ENCODE measurements at places on chromosomes 3 and 15. TPM values are rescaled to one million over a fixed set of nuclear protein-coding genes. Genes with fewer than 3 reads are reported as not detected.

The ANKUB1 gene
- polyA plus RNA-seq, result 0.36 TPM

The XYLB gene
- polyA plus RNA-seq, result 10.4 TPM

The SYNM gene
- polyA plus RNA-seq, result 1.6 TPM

The ZNF770 gene
- polyA plus RNA-seq, result 68.7 TPM

The MCTP2 gene
- polyA plus RNA-seq, result 20.0 TPM

The RAP2B gene
- 7.3 TPM for polyA plus RNA-seq

The SLC9C1 gene
- polyA plus RNA-seq, result 0.80 TPM

The PCYT1A gene
- 38.8 TPM for polyA plus RNA-seq

The CCDC66 gene
- 34.5 TPM for polyA plus RNA-seq

The IQCF5 gene
- not detected for polyA plus RNA-seq

The C2CD4B gene
- polyA plus RNA-seq, result 0.46 TPM

The GRM7 gene
- polyA plus RNA-seq, result 2.9 TPM

The COL8A1 gene
- polyA plus RNA-seq, result 5.3 TPM

The CAMKV gene
- 0.11 TPM for polyA plus RNA-seq

GRCh38 chr3:170749765-170750477 is 120.1 kb downstream of the RPL22L1 start:
- DNase-seq, result no peak

- DNase-seq, result no peak
These were observed 136.5 kb downstream of the CPNE4 start for GRCh38 chr3:131898346-131898745.

DNA sequence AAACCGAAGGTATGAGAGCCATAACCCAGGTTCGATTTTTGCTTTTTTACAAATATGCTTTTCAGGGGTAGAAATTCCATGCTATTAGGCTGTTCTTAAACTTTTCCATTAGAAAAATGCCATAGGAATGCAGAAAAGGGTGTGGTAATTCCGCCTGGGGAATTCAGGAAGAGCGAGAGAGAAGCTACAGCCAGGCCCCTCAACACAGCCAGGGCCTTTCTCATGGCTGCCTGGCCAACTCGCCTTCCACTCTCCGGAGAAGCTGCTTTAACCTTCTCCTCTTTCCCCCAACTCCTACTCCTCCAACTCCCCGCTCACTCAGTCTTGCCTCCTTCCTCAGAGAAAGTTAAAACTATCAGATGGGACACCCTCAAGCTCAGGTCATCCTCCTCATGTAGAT is 9.1 kb upstream of the TICRR start:
- no peak for DNase-seq

DNA sequence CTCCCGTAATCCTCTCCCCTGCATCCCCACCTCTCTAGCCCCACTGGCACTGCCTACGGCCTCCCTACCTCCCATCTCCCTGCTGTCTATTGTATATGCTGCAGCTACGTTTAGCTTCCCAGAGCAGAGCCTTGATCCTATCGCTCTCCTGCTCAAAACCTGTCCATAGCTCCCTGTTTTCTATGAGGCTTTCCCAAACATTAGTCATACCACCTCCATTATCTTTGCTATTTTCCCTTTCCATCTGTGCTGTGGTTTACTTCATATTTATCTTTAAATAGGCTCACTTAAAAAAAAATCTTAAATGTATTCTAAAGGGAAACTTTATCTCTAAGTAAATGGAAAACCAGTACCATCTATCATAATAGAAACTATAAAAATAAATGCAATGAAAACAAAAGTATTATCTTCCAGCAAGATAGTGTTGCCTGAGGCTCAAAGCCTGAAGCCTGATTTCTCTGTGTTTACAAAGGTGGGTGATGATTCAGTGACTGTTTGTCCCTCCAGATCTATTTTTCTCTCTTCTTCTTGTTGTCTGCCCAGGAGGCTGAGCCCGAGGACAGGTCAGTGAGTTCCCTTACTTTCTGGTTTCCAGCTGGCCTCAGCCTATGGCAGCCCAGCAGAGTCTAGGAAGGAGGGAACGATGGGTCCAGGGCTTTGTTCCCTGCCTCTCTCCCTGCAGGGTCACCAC is 397.1 kb upstream of the CFAP20DC start:
- no peak for DNase-seq

DNA sequence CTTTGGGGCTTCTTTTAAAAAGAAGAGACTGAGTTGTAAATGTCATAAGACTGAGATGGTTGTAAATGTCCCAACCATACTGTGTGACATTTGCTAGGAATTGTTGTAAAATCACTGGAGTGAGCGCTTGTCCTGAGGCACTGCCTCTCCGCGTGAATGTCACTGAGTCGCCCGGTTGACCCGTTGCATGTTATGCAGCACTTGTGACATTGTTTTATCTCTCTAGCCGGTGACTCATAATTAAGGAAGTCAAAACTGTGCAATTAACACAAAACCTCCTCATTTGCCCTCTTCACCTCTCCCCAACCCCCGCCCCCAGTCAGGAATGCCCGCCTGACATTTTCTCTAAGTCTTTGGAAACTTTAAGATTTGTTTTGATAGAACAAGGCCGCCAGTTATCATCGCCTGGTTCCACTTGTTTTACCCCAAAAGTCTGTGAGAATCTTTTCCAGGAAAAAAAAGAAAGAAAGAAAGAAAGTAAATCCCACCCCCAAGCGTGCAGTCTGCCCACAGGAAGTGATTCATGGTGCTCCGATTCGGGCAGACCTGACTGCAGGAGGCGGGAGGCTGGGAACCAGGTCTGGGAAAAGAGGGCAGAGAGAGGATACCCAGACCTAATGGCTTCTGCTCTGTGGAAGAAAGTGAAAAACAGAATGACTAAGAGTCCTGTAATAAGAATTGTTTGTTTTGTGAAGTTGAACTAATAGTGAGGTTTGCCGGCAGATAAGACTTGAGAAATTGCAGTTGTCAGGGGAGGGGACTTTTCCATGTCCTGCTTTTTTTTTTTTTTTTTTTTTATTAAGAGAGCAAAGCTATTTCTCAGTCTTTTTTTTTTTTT is 84.8 kb downstream of the SMAD3 start:
- DNase-seq, result no peak

- DNase-seq, result no peak
These were observed 44.6 kb downstream of the RASGRP1 start for GRCh38 chr15:38520035-38520434.

- DNase-seq, result no peak
These were observed 22.2 kb downstream of the CCDC39 start for GRCh38 chr3:180657094-180657493.

- DNase-seq, result no peak
These were observed 70.0 kb upstream of the ABHD2 start for GRCh38 chr15:89018207-89018606.

- no peak for DNase-seq
These were observed 5.7 kb downstream of the DUT start for GRCh38 chr15:48336940-48337339.

- DNase-seq, result no peak
These were observed 139.6 kb upstream of the ZBTB20 start for GRCh38 chr3:115286529-115287197.

DNA sequence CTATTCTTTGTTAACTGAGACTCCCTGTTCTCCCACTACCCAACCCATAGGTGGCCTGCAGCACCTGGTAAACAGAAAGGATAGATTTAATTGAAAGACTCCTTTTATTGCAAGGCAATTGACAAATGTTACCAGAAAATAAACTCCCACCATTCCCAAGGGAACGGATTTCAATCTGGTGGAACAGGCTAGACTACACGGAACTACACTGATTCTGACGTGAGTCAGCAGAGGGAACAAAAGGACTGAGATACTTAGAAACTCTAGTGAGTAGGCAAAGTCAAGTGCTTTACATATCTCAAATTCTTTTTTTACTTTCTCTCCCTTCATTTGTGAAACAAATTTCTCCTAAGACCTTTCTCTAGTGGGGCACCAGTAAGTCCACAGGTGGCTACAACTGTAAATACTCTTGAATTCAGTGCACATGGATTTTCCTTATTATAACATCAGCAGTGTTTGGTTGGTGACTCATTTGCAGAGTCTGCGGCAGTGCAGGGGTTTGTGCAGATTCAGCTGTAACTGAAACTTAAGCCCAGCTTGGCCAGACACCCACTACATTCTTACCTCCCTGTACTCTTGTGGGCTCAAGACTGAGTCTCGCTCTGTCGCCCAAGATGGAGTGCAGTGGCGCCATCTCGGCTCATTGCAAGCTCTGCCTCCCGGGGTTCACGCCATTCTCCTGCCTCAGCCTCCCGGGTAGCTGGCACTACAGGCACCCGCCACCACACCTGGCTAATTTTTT is 34.3 kb upstream of the PLSCR2 start:
- DNase-seq, result no peak

GRCh38 chr3:24678421-24678865 is 183.8 kb upstream of the THRB start:
- no peak for DNase-seq

DNA sequence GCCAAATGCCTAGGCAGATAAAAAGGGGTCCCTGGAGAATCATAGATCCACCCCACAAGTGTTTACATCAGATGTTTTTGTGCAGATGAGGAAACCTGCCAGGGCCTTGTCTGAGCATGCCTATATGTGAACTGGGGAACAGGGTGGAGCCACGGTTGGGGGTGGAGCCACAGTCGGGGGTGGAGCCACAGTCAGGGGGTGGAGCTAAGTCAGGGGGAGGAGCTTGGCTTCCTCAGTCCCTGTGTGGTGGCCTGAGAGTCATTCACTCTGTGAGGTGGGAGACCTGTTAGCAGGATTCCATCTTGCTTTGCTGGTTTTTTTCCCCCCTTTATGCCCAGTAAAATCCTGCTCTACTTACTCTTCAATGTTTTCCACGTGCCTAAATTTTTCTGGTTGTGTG is 57.8 kb upstream of the TGFBR2 start:
- DNase-seq, result no peak

GRCh38 chr15:52019394-52020220 is 588 bp downstream of the MAPK6 start:
- DNase-seq, result no peak

DNA sequence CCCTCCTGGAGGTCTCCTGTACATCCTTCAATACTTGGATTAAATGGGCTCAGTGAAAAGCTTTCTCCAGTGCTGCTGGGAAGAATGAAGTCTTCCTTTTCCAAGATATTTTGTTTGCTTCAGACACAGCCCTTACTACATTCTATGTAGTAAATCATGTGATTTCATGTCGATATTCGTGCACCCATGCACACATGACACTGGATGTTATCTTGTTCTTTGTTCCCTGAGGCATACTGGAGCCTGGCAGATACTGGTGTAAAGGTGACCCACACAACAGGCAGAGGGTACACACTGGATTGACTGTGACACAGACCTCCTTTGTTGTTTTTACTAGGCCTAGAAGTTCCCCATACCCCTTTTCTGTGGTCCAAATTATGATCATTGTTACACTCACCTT is 40.3 kb upstream of the ATP2C1 start:
- DNase-seq, result no peak

- DNase-seq, result no peak
These were observed 317.8 kb upstream of the AGTR1 start for GRCh38 chr3:148379763-148380382.

DNA sequence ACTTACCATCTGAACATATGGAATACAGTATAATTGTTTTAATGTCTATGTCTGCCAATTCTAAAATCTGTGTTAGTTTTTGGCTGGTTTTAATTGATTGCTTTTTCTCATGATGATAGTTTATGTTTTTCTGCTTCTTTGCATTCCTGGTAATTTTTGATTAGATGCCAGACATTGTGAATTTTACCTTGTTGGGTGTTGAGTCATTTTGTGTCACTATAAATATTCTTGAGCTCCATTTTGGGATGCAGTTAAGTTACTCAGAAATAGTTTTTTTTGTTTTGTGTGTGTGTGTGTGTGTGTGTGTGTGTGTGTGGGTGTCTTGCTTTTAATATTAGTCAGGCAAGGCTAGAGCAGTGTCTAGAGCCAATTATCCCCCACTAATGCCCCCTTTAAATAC is 818.8 kb upstream of the NR2F2 start:
- no peak for DNase-seq

- no peak for DNase-seq
These were observed 70.2 kb downstream of the NMD3 start for GRCh38 chr3:161291191-161291901.

DNA sequence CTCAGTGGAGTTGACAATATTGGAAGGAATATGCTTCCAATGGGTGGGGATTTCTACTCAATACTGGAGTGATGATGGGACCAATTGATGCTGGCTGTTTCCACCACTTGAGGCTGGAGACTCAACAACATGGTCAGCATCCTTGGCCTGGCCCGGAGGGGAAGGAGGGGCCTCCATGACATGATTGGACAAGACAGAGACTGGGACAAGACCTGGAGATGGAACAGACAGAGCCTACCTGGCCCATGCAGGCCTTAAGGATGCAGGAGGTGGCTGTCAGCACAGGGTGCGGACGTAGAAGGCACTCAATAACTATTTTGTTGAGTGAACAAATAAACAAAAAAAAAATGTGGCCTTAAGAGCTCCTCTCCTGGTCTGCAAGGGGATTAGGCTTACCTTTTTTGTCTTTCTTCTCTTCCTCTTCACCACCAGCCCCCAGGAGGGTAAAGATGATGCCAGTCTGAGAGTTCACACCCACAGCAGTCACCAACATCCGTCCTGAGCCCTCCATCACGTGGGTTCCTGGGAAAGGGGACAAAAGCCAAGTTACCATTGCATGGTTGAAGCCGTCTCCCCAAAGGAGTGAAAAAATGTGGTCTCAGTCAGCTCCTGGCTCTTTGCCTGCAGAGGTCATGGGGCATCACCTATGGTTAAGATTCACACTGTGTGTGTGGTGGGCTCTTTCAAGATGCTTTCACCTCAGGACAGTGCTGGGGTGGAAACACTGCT is 67.1 kb upstream of the SEC13 start:
- no peak for DNase-seq

DNA sequence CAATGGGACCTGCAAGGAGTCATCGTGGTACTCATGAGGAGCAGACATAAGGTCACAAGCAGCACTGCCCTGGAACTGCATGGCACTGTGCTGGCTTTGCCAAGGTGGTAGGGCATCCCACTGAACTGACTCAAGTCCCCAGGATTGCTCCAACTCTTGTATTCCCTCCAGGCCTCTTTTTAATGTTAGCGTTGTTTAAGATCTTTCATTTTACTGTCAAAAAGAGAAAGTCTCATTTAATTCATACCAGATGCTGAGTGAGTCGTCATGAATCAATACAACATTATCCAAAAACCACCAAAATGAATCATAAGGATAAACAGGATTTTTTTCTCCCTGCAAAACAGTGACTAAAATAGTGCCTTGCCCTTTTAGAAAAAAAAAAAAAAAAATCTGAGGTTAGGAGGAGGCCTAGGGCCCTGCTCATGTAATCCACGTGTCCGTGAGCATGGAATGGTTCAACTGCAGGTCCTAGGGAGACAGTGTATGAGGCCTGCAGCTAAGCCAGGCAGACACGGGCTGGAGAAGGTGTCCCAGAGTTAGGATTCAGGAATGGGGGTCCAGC is 36.7 kb upstream of the BLM start:
- no peak for DNase-seq

GRCh38 chr3:127849368-127849767 is 27.1 kb upstream of the MGLL start:
- DNase-seq, result no peak

GRCh38 chr15:49686599-49686998 is 65.8 kb downstream of the DTWD1 start:
- no peak for DNase-seq

GRCh38 chr15:62653122-62653521 is 389.4 kb upstream of the TPM1 start:
- no peak for DNase-seq

- DNase-seq, result no peak
These were observed 30.8 kb downstream of the KLHL18 start for GRCh38 chr3:47313341-47314055.

Data from right renal cortex interstitium (tissue), 3 donors.